ENCODE measurements at places on chromosomes 4 and X.

GRCh38 chr4:42904986-42905385 lies 12.5 kb downstream of the GRXCR1 start:
- no peak for DNase-seq

DNA sequence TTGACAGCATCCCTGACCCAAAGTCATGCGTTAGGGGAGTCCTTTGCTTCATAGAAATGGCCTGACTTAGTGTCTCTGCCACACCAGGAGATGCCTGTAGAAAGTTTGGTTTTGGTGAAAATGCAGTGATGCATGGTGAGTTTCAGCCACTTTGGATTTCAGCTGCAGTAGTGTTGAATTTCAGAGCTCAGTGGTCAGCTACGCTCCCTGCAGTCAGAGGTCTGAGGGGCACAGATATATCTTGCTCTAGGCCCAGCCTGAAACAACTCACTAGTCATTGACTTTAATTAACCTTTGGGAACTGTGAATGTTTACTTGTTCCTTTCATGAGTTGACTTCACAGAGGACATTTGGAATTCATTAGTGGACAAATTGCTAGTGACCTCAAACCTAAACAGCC lies 17.5 kb downstream of the RBMX2 start:
- no peak for DNase-seq

DNA sequence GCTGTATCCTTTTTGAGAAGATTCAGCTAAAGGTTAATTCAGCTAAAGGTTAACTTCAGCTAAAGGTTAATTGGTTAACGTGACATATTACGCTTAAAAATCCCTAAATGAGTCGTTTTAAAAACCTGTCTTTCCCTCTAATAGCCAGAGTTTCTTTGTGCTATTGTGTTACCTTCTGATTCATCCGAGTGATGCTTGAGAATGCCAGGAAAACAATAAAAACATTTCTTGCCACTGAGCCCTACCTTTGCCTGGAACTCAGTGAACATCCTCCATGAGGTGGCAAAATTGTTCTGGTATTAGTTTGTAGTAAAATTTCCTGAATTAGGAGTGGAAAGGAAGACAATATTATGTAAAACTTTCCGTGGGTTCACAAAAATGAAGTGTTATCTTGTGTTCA lies 13.7 kb upstream of the TMPRSS11E start:
- no peak for DNase-seq

DNA sequence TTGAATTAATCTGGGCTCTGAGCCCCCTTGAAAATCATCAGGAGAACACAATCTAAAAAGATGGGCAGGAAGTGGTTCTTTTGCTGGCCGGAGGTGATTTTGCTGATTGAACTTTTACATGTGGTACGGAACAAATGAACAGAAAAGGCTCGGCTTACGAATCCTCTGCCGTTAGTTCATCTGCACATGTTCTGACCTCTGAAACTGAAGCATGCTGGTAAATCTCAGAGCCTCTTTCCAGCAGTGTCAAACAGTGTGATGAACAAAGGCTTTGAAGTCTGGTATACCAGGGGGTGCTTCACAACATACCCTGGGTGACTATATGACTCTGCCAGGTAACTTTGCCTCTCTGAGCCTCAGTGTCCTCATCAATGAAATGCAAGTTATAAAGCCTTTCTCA lies 194.2 kb upstream of the C1QTNF7 start:
- no peak for DNase-seq

- no peak for DNase-seq
Measured at GRCh38 chr4:5626913-5627312, 81.4 kb downstream of the EVC2 start.

GRCh38 chrX:40446921-40447320 lies 133.8 kb upstream of the ATP6AP2 start:
- DNase-seq = no peak
